ENCODE measurements at places on chromosomes 2 and 18.

GRCh38 chr2:162710287-162710890 lies 128.2 kb downstream of the KCNH7 start:
- no peak for DNase-seq

DNA sequence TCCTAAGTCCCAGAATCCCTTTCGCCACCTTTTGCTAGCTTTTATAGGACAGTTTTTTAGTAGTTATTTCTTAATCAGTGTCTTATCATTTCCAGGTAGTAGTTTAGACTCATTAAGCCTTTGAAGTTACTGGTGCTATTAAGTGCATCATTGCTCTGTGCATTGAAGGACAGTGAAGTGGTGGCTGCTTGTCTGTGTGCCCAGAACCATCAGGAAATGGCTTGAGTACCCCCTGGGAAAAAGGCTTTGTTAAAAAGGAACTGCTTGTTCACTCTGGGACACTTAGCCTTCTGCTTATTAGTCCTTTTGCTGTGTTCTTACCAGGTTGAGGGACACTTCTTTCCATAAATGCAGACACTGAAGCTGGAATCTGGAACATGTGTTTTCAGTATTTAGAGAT lies 30.0 kb downstream of the DTNA start:
- no peak for DNase-seq

- DNase-seq = no peak
Observed at GRCh38 chr2:121087117-121087516, 197.9 kb downstream of the TFCP2L1 start.

- no peak for DNase-seq
Observed at GRCh38 chr2:65681503-65681902, 249.1 kb upstream of the SPRED2 start.

GRCh38 chr2:38584881-38585280 lies 17.8 kb downstream of the HNRNPLL start:
- no peak for DNase-seq

- no peak for DNase-seq
Observed at GRCh38 chr18:24227977-24228666, 89.3 kb downstream of the CABYR start.

- no peak for DNase-seq
Observed at GRCh38 chr2:20179755-20180594, 45.0 kb downstream of the SDC1 start.

DNA sequence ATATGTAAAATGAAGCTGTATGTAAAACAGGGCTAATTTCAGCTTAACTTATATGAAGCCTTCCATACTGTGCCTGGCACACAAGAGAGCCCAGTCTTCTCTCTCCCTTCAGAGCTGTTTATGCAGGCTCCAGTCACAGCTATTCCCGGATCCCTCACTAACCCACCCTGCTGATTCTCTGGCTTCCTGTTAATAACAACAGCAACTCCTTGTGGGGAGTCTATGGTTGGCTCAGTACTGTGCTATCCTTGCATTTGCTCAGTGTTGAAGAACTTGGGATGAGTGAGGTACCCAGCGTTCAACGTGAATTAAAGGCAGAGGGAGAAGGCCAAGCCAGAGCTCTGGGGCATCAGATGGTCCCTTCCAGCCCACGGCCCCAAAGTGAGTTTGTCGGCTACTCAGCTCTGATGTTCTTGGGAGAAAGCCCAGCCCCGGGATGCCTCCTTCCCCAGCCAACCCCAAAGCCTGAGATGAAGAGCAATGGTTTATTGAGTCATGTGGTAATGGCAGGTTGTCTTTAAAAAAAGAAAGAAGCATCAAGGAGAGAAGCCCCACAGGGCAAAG lies 43.2 kb downstream of the PSD4 start:
- DNase-seq = no peak

DNA sequence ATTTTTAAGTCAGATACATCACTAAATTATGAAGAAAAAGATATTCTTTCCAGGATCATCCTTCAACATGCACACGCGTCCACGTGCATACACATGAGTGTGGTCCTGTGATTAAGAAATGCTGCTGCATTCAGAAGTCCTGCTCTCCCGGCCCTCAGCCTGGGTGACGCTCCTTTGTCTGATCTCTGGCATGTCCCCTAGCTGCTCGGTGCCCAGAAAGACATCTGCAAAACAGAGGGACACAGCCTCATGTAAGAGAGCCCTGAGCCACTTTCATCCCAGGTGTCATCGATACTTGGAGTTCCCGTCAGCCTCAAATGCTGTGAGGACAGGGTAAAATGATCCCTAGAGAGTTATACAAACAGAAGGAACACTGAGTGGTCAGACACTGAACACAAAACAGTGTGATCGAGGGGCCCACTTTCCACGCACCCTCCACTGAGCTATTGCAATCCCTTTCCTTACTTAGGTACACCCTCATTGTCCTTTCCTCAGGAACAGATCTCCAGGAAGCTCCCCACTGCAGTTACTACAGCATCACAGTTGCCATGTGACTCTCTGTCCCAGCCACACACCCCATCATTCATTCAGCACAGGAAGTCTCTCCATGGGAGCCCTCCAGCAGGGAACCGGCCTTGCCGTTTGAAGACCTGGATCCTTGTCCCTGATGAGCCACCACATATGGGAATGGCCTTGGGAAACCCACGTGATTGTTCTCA lies 32.1 kb downstream of the CRACDL start:
- no peak for DNase-seq

DNA sequence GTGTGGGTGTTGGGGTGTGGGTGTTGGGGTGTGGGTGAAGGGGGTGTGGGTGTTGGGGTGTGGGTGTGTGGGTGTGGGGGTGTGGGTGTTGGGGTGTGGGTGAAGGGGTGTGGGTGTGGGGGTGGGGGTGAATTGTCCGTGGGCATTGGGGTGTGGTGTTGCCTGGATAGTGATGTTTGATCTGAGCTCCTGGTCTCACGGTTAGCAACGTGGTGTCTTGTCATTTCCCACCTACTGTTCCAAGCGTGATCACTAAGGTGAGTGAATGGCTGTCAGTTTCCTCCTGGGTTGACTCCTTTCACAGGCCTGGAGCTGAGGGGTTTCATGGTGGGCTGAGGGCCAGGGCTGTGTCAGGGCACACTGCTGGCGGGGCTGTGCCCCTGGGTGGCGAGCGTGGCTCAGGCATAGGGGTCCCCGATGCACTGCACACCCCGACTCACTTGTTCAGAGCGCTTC lies 27.2 kb downstream of the RTP5 start:
- DNase-seq = no peak

DNA sequence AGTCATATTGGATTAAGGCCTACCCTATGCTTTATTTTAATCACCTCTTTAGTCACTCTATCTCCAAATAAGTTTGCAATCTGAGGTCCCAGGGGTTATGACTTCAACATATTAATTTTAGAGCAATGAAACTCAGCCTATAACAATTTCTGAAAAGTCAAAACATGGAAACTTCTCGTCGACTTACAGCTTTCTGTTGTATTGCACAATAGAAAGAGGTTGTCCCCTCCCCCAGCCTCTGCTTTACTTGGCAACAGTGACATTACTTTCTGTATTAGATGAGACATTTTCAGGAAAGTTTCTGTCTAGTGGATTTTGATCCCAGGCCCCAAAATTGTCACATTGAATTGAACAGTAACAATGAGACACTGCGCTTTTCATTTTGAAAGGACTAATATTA lies 326.4 kb downstream of the THSD7B start:
- DNase-seq = no peak

GRCh38 chr2:12502759-12503158 lies 214.0 kb upstream of the TRIB2 start:
- DNase-seq = peak; percentile 46

Measured in activated T-cell treated with anti-CD3 and anti-CD28 coated beads, Interleukin-2, amount 50 U/mL, for 4 hours (primary cell).